Activated CD4-positive, alpha-beta T cell treated with anti-CD3 and anti-CD28 coated beads for 48 hours (primary cell): ENCODE measurements at places on chromosomes 2 and 18.

DNA sequence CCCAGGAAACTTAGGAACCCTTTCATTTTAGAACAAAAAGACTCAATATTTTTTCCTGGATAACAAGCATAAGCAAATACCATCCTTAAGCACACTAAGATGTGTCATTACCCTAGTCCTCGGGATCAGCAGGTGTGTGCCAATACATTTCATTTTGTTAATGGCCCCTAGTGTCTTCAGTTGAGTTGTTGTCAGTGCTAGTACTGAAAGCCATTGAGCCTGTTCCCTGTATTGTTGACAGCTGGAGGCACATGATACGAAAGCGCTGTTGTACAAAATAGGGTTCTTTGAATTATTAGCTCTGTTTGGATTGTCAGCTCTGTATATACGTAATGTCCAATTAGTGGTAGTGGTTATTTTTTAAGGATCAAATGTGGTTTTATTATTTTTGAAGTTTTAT is 29.5 kb downstream of the VAPA start:
- no peak for DNase-seq

- DNase-seq = peak; percentile 4
Measured at GRCh38 chr18:50038448-50038847, 156.5 kb downstream of the MYO5B start.

DNA sequence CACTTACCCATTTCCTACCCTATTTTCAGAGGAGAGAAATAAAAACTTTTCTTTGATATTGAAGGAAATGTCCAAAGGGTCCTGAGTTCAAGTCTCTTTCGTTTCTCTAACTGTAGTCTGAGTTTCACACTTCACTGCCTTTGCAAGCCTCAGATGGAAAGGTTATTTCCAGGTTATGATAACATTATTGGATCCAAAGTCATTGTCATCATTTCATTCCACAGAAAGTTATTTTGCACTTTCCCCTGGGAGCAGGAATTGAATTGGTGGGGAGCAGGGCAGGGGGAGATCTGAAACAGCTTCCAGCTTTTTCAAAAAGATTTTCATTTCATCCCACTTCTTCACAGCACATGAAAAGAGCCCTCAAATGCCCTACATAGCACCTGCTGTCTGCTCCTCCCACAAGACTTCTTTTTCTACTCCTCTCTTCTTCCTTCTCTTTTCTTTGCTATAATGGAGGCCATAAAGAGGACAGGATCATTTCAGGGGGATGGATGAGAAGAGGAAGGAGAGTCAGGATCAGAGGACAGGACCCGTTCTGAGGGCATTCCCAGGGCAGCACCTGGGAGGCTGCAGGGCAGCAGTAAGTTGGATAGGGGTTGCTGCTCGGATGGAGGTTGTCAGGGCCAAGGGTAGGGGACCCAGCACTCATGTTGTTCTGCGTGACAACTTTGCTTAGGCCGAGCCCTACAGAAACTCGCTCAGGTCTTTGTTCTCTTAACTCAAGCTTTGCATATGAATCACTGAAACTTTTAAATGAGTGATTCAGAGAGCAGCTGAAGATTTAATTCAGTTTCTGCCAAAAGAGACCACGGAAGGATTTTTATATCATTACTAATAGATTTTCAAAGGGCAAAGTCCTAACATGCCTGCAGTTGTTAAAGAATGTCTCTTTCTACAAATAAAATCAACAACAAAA is 11.4 kb upstream of the GALNT5 start:
- DNase-seq = peak; percentile 62

DNA sequence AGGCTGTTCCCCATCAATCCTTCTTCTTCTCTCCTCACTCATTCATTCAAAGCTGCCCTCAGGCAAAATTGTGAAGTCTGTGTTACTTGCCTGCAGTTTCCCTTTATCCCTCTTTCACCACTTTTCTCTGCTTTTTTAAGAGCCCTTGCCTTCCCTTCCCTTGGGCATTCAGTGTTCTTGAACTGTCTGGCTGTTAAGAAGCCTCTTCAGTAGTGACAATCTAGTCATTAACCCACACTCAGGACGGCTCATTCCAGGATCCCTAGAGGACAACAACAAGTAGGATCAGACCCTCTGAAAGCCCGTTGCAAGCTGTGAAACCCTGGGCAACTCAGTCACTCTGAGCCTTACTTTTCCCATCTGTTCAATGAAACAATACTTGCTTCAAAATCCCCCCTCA is 615.7 kb downstream of the EPHA4 start:
- no peak for DNase-seq

GRCh38 chr2:218970894-218971293 is 11.4 kb downstream of the CDK5R2 start:
- DNase-seq = no peak

GRCh38 chr2:6959751-6960150 is 42.5 kb downstream of the RNF144A start:
- no peak for DNase-seq

DNA sequence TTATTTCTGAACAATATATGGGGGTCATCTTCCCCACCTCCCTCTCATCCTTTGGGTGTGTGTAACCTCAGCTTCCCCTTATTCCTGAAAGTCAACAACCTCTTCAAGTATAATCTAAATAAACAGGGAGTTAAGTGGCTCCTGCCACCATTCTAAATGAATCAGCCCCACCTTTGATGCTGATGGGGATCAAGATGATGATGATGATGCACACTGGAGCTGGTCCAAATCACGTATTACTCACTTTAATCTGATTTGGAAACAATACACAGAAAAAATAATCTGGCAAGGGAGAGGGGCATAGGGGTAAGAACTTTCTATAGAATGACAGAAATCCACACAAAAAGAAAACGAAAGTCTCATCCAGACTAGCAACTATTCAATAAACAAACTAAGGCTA is 7.1 kb downstream of the ACVR1 start:
- peak; percentile 28 for DNase-seq

DNA sequence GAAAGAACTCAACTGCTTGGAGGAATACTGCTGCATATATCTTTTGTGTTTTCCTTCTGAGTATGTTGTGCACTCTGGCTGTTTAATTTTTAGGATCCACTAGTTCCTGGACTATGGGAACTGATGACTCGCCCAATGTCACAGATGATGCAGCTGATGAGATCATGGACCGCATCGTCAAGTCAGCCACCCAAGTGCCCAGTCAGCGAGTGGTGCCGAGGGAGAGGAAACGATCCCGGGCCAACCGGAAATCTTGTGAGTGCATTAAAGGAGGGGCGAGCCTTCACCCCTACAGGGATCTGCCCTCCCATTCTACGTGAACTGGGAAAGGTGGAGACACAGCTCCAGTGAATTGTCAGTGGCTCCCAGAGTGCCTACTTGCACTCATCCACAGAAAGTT is 59.6 kb downstream of the TPGS2 start:
- DNase-seq = no peak

GRCh38 chr18:23163786-23164533 is 28.7 kb downstream of the CABLES1 start:
- DNase-seq = no peak
